ENCODE measurements at places on chromosomes 3 and 15.

DNA sequence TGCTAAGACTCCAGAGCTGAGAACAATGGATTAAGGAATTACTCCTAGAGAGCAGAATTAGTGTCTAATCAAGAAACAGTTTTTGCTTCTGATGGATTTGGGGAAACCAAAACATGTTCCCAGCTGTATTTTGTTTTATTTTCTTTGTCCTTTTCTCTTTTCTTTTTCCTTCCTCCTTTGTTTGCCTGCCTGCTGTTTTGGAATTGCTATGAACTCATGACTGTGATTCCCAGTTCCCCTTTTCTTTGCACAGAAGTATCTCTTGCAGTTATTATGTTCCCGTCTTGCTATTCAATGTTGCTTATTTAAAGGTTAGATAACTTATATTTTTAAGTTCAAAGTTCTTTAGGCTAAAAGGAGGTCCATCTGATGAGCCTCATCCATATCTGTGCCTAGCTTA lies 77.0 kb upstream of the GBE1 start:
- no peak for DNase-seq

DNA sequence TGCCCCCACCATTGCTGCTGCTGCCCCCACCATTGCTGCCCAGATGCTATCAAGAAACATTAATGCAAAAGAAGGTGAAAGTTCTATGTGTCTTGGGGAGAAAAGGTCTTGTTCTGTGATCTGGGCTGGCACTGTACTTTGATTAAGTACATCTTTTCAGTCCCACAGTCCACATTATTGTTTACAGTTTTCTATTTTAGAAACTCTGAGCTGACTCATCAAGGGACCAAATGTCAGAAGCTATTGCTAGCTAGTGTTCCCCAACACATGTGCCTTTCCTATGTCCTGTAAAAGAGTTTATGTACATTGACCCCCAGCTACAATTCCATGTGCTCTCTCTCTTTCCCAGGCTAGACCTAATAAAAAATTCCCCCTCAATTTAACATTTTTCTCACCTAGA lies 264.7 kb upstream of the NECTIN3 start:
- DNase-seq: no peak

DNA sequence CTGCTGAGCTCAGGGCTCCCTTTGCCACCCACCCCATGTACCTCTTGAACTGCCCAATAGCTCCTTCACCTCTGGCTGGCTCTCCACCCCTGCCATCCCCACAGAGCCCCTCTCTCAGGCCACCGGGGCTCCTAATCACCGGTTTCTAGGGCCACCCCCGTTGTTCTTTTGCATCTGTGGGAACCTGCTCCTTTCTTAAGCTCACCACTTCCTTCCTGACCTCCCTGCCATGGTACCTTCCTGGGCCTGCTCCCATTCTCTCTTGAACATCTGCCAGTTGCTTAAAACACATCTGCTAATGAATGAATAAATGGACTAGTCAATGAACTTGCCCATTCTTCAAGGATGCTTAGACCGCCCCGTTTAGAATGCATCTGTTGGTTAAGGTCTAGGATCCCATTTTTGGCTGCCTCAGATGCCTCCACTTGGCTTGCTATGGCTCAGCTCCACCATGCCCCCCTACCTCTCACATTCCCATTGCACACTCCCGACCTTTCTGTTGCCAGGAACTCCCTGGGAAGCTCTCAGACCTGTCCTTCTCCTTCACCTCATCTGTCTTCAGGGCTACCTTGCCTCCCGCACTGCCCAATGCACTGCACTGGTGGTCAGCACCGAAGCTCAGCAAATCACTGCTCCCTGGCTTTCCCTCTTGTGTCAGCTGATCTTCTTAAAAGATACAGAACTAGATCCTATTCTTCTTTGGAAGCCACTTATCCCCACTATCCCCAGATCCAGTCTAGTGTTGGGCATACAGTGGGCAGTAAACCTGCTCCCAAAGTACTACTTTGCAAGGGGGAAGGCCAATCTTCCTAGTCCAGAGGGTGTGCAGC lies 9.1 kb downstream of the AMOTL2 start:
- DNase-seq: no peak

GRCh38 chr3:194089357-194090177 lies 46.4 kb upstream of the HES1 start:
- peak; percentile 49 for DNase-seq

- no peak for DNase-seq
Observed at GRCh38 chr15:31278544-31279220, 48.0 kb upstream of the KLF13 start.

- DNase-seq: no peak
Observed at GRCh38 chr15:25967116-25967515, 104.0 kb upstream of the ATP10A start.

- no peak for DNase-seq
Observed at GRCh38 chr3:171481011-171481410, 20.8 kb upstream of the TNIK start.

GRCh38 chr3:3802046-3802445 lies 2.8 kb downstream of the LRRN1 start:
- no peak for DNase-seq

GRCh38 chr15:64092075-64092820 lies 1.4 kb downstream of the CIAO2A start:
- no peak for DNase-seq

DNA sequence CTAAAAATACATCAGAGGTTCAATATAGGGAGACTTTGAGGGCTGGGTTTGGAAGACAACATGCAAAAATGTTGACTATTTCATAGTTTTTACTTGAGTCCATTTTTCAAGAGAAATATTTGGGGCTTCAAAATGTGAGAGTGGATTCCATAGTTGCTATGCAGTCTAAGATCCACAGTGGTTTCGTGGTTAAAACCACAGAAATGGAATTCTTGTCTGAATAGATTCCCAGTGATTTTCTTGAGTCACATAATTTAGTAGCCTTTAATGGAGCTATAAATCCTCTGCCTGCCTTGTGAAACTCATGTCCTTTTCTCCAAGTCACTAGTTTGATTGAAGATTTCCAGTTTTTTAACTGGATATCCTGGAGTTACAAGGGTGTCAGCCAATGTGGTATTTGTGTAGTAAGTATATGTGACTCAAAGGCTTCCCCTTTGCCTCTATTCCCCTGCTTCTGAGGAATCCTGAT lies 94.7 kb upstream of the RBMS3 start:
- no peak for DNase-seq

- DNase-seq: peak; percentile 92
Observed at GRCh38 chr3:182980204-182981037, at the start of gene DCUN1D1. Gene DCUN1D1, minus strand, starts transcription at chr3:182980538. Its CDS starts 49 bp downstream, at chr3:182980489.

DNA sequence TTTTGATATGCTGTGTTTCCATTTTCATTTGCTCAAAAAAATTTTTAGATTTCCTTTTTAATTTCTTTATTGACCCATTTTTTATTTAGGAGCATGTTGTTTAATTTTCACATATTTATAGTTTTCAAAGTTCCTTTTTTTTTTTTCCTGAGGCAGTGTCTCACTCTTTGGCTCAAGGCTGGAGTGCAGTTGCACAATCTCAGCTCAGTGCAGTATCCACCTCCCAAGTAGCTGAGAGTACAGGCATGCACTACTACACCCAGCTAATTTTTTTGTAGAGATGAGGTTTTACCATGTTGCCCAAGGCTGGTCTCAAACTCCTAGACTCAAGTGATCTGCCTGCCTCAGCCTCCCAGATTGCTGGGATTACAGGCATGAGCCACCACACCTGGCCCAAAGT lies 36.2 kb downstream of the PFN2 start:
- no peak for DNase-seq

GRCh38 chr15:83830381-83830780 lies 176.5 kb downstream of the ADAMTSL3 start:
- no peak for DNase-seq

DNA sequence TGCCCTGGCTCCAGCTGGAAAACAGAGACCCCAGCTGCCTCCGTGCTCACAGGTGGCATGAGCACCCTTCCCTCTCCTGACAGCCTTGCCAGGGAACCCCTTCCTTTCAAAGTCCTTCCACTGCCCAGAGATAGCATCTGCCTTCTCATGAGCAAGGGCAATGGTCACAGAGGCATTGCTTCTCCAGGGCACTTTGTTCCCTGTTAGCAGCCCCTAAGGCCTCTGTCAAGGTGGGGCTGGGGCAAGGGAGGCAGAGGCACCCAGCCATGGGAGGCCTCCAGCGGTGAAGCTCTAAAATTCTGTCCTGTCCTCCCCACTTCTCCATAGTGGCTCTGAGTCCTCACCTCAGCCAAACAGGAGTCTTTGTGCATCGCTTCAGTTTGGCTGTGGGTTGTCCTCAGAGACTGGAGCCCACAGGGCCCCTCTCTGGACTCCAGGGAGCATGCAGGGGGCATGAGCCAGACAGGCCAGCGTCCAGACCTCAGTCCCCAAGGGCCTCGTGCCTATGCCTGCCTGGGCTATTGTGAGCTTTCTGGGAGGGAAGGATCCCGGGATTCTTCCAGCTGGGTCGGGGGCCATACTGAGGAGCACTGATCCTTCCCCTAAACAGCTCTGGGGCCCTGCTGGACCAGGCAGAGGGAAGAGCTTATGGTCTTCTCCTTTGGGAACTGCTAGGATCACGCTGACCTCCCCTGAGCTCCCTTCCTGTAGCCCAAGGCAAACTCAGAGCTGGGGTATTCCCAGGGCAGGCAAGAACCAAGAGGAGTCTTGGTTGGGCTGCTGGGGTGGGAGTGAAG lies 106.6 kb downstream of the DNAJB8 start:
- DNase-seq: no peak

GRCh38 chr15:85475317-85475701 lies 94.9 kb downstream of the AKAP13 start:
- DNase-seq: no peak

GRCh38 chr3:31957106-31957505 lies 24.0 kb downstream of the OSBPL10 start:
- DNase-seq: no peak

DNA sequence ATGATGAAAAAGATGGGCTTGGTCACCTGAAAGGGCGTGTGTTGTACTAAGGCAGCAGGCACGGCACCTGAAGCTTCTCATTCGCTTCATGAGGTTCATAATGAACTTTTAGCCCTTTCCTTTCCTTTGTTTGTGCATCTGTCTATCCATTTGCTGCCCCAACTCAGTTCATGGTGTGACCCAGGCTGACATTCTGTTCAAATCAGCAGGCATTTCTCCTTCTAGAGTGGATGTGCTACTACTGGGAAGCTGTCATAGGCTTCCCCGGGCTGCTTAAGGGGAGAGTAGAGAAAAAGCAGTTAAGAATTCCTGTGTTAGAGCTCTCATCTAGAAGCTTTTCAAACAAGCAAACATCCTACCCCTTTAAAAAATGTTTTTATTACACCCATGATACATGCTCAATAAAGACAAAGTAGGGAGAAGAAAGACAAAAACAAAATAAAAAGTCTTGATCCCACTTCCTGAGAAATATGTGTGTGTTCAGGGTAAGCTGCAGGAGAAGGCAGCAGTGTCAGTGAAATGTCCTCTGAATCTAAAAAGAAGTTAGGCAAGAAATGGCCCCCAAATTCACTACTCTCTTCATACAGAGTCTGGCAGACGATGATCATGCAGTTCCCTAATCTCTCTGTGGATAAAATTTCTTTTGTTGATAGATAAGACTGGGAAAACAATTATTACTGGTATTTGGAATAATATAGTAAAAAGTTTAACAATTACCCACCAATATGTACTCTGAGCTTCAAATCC lies 136.9 kb upstream of the PFN2 start:
- no peak for DNase-seq

DNA sequence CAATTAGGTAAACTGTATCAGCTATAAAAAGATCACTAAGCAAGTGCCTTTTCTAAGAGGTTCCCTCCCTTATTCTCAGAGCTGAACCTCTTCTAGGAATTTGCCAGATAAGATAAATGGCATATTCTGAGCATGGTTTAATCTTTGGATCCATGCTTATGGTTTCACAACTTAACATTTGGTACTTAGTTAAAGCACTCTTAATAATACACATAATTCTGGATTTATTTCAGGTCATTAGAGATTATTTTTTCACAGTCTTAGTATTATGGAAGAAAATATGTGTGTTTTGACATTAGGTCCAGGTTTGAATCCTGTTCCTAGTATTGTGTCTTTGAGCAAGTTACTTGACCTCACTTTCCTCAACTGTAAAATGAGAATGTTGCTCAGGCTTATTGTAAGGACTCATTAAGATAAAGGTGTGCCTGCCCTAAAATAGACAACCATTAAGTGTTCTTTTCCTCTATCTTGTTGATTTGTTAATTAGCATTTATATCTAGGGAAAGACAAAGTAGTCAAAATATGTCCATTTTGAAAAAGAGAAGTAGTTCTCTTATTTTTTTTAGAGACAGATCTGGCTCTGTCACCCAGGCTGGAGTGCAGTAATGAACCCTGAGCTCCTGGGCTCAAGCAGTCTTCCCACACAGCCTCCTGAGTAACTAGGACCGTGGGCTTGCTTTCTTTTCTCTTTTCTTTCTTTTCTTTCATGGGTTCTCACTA lies 43.4 kb downstream of the TSC22D2 start:
- no peak for DNase-seq

DNA sequence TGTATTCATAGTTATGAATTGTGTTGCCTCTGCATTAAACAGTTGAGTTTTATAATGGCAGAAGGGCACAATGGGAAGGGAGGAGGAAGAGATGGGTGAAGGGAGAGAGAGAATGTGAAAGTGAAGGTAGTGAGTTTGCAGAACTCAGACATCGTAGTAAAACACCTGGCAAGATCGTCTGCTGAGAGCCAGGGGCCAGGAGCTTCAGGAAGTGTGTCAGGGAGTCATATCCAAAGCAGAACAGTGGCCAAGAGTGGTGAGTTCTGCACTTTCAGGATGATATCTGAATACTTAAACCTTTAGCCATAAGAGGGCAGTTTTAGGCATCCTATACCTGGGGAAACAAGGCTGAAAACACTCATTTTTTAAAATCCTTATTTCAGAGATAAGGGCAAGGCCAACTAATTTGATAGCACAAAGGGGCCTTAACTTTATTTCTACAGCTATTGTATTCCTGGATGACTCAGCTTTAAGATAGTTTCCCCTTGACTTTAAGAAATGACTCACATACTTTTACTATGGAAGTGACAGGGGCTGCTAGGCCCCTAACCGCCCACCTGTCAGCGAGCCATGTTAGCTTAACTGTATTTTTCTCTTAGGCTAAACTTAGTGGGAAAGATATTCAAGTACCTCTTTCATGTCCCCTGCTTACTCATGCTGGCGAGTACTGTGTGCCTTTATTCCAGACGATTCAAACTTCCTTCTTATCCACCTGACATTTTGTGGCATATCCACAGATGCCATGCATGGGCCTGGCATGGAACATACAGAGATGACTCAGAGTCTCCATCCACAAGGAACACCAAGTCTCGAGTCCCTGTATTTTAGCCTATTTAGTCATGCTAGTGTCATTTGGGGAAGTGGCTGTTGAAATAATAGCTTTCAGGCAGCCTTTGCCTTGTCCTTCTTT lies 53.9 kb downstream of the RLBP1 start:
- DNase-seq: peak; percentile 85

DNA sequence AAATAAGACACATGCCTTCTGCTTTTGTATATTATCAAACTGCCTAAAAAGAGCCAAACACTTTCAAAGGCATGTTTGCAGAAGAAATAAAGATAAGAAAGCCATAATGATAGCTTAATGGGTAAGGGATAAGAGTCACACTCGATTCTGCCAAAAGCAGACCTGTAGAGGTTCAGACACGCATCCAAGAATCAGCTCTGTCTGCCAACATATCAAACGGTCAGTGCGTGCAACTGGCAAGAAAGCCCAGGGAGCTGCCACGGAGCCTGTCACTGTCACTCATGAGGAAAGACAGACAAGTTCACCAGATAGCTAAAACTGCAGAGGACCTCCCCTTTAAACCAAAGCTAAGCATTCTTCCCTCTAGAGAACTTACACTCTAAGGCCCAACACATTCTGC lies 23.2 kb downstream of the DCP1A start:
- no peak for DNase-seq

- peak; percentile 20 for DNase-seq
Observed at GRCh38 chr15:84826369-84826823, 9.2 kb downstream of the ALPK3 start.
